ENCODE measurements at places on chromosomes 5 and 9. TPM values are rescaled to one million over a fixed set of nuclear protein-coding genes. Genes with fewer than 3 reads are reported as not detected.

- H3K27ac ChIP-seq, result no peak overlapping the region
- H3K4me3 ChIP-seq, result no peak overlapping the region
- DNase-seq, result no peak
Measured at GRCh38 chr5:23655674-23656073, 148.3 kb downstream of the PRDM9 start.

DNA sequence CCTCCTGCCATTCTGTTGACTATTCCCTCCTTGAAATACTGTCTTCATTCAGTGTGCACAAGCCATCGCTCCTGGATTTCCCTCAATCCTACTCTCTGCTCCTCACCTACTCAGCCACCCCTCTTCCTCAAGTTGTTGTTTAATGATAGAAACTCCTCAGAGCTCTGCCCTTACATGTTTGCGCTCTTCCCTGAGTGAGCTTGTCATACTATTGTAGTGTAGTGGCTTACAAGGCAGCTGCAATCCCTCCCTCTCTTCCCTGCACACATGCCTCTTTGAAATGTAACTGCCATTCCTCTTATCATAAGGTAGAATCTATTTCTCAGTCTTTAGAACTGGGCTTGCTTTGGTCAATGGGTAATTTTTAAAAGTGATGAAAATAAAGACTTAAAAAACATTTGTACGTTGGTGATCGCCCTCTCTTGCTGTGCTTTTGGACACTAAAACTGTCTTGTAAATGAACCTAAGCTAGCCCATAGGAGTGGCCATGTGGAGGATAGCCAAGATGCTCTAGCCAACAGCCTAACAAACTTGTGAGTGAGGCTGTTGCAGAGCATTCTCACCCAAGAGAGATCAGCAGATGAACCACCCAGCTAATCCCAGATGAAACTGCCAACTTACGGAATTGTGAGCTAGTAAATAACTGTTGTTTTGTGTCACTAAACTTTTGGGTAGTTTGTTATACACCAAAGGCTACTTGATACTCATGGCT, 18.1 kb upstream of the SMAD5 start:
- H3K4me3 ChIP-seq, result no peak overlapping the region
- H3K4me1 ChIP-seq, result peaks cover 11% of the 10 kb centered on the region
- no peak for DNase-seq
- peaks cover 6% of the 10 kb centered on the region for H3K27me3 ChIP-seq

GRCh38 chr9:36035006-36035405, 1.7 kb upstream of the RECK start:
- H3K27me3 ChIP-seq, result peaks cover 3% of the 10 kb centered on the region
- peaks cover 4% of the 10 kb centered on the region for H3K36me3 ChIP-seq
- H3K4me3 ChIP-seq, result no peak overlapping the region

DNA sequence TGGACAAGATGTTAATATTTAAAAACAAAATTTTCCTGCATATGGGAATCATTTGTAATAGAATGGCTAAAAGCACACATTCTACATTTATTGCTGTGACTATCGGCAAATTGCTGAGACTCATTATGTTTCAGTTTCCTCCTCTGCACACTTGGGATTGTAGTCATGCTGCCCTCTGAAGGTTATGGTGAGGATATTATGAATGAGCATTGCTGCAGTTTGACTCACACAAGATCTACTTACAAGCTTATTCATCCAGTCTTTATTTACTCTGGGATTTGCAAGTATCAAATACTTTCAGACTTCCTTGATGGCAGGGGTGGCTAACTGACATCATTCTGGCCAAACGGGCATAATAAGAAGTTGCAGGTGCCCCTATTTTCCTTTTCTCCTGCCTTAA, 9.5 kb upstream of the NFIL3 start:
- H3K27ac ChIP-seq, result no peak overlapping the region
- H3K4me1 ChIP-seq, result peaks cover 3% of the 10 kb centered on the region
- no peak for DNase-seq
- no peaks in the 10 kb centered on the region for H3K27me3 ChIP-seq

The HACD4 gene
- total RNA-seq, result 5.7 TPM

DNA sequence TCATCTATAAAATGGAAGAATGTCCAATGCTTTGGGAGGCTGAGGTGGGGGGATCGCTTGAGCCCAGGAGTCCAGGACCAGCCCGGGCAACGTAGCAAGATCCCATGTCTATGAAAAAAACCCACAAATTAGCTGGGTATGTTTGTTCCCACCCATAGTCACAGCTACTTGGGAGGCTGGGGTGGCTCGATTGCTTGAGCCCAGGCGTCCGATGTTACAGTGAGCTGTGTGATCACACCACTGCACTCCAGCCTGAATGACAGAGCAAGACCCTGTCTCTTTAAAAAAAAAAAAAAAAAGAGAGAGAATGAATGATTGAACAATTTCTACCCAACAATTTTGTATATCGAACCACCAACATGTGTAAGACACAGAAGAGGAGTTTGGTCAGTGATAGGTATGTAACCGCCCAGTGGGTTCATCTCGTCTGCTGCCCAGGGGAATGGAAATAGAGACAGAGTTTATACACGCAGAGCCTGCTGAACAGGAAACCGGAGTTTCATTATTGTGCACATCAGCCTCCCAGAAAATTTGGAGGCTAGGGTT, 26.2 kb upstream of the ERGIC1 start:
- peaks cover 3% of the 10 kb centered on the region for H3K27me3 ChIP-seq
- H3K27ac ChIP-seq, result no peak overlapping the region
- no peak overlapping the region for H3K4me3 ChIP-seq
- no peaks in the 10 kb centered on the region for H3K36me3 ChIP-seq
- no peak for DNase-seq

Measured in endothelial cell (in vitro differentiated cells).